ENCODE measurements at places on chromosomes 6 and 20. TPM values are rescaled to one million over a fixed set of nuclear protein-coding genes. Genes with fewer than 3 reads are reported as not detected.

DNA sequence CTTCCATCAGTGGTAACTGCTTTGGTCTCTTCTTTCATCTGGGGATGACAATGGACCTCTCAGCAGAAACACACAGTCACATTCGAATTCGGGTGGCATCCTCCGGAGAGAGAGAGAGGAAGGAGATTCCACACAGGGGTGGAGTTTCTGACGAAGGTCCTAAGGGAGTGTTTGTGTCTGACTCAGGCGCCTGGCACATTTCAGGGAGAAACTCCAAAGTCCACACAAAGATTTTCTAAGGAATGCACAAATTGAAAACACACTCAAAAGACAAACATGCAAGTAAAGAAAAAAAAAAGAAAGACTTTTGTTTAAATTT, 6.1 kb downstream of the EDN1 start:
- DNase-seq, result no peak
- no peaks in the 10 kb centered on the region for H3K4me1 ChIP-seq
- no peak overlapping the region for H3K4me3 ChIP-seq
- no peaks in the 10 kb centered on the region for H3K36me3 ChIP-seq
- no peak overlapping the region for H3K27ac ChIP-seq

- H3K4me1 ChIP-seq, result no peaks in the 10 kb centered on the region
- no peak overlapping the region for H3K4me3 ChIP-seq
- peaks cover 8% of the 10 kb centered on the region for H3K36me3 ChIP-seq
These were observed 15.8 kb downstream of the NCOA5 start for GRCh38 chr20:46074006-46074405.

DNA sequence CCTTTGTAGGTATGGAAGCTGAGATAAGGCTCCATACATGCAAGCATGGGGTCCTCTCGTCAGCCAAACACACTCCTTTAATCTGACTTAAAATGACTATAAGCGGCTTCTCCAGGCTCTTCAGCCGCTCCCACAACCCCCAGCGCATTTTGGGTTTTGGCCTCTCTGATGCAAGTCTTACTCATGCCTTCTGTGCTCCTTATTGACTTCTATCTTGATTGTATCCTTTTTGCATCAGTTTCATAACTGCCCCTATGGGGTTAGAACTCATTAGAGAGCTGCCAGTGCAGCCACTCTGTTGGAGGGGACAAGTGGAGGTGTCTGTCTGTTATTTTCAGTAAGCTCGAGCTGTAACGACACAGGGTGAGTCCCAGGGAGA, 70.1 kb upstream of the TAB2 start:
- no peak for DNase-seq
- H3K27ac ChIP-seq, result no peak overlapping the region
- no peaks in the 10 kb centered on the region for H3K36me3 ChIP-seq
- H3K4me1 ChIP-seq, result peaks cover 6% of the 10 kb centered on the region
- no peaks in the 10 kb centered on the region for H3K27me3 ChIP-seq
- H3K4me3 ChIP-seq, result no peak overlapping the region

DNA sequence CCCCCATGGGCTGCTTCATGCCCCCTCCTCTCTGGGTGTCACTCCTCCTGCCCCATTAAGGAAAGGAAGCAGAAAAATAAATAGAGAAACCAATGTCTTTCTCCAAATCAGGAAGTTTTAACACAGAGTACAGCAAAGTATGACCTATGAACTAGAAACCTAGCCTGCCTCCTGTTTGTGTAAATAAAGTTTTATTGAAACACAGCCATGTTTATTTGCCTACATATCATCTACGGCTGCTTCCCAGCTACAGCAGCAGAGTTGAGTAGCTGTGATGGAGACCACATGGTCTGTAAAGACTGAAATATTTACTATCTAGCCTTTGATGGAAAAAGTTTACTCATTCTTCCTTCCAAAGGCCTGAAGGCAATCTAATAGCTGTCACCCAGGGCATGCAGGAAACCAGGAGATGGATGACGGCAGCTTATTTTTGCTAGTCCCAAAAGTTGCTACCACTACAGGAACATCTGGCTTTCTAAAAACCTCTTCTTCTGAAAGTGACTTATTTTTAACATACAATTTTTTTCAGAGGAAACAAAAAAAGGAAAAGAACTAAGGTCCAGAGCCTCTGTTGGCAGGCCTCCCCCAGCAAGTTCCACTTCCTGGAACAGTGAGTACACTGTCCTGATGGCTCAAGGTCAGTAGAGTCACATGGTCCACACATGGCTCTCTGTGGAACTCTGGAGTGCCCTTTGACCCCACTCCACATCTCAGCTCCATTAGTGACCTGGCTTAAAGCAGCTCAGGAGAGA, 287.8 kb downstream of the PTPRT start:
- H3K36me3 ChIP-seq, result no peaks in the 10 kb centered on the region
- H3K4me1 ChIP-seq, result no peaks in the 10 kb centered on the region
- H3K27ac ChIP-seq, result no peak overlapping the region

DNA sequence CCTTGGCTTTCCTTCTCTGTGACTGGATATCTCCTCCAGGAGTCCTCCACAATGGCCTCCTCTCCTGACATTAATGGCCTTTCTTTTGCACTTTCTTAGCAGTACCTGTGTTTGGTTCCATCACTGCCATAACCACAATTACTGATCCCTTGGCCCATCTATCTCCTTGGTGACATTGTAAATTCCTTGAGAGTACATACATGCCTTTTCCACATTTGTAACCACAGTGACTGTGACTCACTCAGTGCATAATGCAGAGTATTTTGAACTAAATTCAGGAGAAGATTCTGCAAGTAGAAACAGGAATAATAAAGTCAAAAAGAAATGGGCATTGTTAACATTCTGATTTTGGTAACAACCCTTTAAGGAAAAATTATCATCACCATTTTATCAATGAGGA, 197.2 kb upstream of the SOX4 start:
- no peak overlapping the region for H3K4me3 ChIP-seq
- H3K27me3 ChIP-seq, result no peaks in the 10 kb centered on the region
- no peaks in the 10 kb centered on the region for H3K4me1 ChIP-seq
- no peak for DNase-seq
- no peak overlapping the region for H3K27ac ChIP-seq

DNA sequence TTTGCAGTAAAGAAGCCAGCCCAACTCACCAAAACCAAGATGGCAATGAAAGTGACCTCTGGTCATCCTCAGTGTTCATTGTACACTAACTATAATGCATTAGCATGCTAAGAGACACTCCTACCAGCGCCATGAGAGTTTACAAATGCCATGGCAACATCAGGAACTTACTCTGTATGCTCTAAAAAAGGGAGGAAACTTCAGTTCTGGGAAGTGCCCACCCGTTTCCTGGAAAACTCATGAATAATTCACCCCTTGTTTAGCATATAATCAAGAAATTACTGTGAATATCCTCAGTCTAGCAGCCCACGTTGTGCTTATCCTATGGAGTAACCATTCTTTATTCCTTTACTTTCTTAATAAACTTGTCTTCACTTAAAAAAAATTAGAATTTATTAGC, 19.4 kb upstream of the TRERF1 start:
- no peak overlapping the region for H3K27ac ChIP-seq
- H3K36me3 ChIP-seq, result no peaks in the 10 kb centered on the region
- DNase-seq, result no peak
- H3K27me3 ChIP-seq, result no peaks in the 10 kb centered on the region
- no peak overlapping the region for H3K4me3 ChIP-seq

GRCh38 chr6:30901436-30901835, 6.6 kb upstream of the GTF2H4 start:
- no peak overlapping the region for H3K4me3 ChIP-seq
- H3K27ac ChIP-seq, result no peak overlapping the region
- no peaks in the 10 kb centered on the region for H3K27me3 ChIP-seq
- DNase-seq, result no peak
- no peaks in the 10 kb centered on the region for H3K36me3 ChIP-seq

DNA sequence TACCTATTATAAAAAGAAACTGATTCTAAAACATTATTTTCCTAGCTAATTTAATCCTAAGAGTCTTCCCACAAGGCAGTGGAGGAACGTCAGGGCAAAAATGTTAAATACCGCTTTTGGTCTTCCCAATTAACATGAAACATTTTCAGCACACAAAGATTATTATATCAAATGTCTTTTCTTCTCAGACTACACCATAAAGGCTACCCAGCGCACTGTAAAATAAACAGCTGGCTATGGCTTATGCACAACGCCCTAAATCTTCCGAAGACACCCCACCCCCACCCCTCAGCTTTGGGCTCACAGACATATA, 1.0 kb downstream of the NUDT3 start:
- peaks cover 16% of the 10 kb centered on the region for H3K4me1 ChIP-seq
- H3K27me3 ChIP-seq, result no peaks in the 10 kb centered on the region
- H3K36me3 ChIP-seq, result no peaks in the 10 kb centered on the region
- peak overlapping the region; percentile 92 for H3K4me3 ChIP-seq
- no peak for DNase-seq

GRCh38 chr20:12893019-12893418, 115.8 kb upstream of the SPTLC3 start:
- no peak overlapping the region for H3K27ac ChIP-seq
- H3K4me1 ChIP-seq, result no peaks in the 10 kb centered on the region
- DNase-seq, result no peak
- H3K27me3 ChIP-seq, result no peaks in the 10 kb centered on the region
- no peak overlapping the region for H3K4me3 ChIP-seq

GRCh38 chr6:27452496-27452897, 20.4 kb downstream of the ZNF184 start:
- no peak overlapping the region for H3K4me3 ChIP-seq
- no peak for DNase-seq
- no peaks in the 10 kb centered on the region for H3K27me3 ChIP-seq
- H3K4me1 ChIP-seq, result no peaks in the 10 kb centered on the region
- no peak overlapping the region for H3K27ac ChIP-seq
- H3K36me3 ChIP-seq, result peaks cover 45% of the 10 kb centered on the region

- DNase-seq, result no peak
- no peak overlapping the region for H3K4me3 ChIP-seq
- H3K4me1 ChIP-seq, result no peaks in the 10 kb centered on the region
- H3K27ac ChIP-seq, result no peak overlapping the region
- no peaks in the 10 kb centered on the region for H3K36me3 ChIP-seq
These were observed 441.5 kb upstream of the FLRT3 start for GRCh38 chr20:14778875-14779274.

GRCh38 chr6:32129297-32130088, 595 bp downstream of the FKBPL start:
- peaks cover 33% of the 10 kb centered on the region for H3K4me1 ChIP-seq
- peaks cover 9% of the 10 kb centered on the region for H3K36me3 ChIP-seq
- H3K27me3 ChIP-seq, result no peaks in the 10 kb centered on the region
- peak overlapping the region; percentile 75 for H3K4me3 ChIP-seq

DNA sequence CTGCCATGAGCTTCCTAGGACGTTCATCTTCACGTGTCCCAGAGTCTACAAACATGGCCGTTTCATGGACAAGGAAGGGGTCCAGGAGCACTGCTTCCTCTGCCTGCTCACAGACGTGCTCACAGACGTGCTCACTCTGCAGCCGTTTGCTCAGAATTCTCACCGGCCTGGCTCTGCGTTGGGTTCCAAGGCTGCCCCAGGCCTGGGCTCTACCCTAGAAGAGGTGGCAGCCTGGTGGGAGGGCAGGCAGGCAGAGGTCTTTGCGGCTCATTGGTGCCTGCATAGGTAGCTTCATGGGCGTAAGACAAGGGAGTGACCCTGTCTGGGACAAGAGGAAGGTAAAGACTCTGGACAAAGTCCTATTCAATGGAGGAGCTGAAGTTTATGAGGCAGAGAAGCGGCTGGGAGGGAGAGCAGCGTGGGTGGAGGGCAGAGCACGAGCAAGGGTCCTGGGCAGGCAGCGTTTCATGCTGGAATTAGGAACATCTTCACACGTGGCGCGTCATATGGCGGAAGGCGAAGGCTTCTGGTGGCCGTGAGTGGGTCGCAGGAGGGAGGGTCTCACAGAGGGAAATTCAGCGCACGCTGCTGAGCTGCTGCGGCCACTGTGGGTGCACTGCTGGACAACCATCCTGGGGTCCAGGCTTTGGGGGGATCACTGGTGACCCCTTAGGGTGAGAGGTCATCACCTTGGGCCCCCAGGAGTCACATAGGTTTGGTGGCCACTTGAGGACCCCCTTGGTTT, 138.2 kb downstream of the PHACTR3 start:
- H3K36me3 ChIP-seq, result no peaks in the 10 kb centered on the region
- no peak for DNase-seq
- no peaks in the 10 kb centered on the region for H3K27me3 ChIP-seq
- H3K27ac ChIP-seq, result no peak overlapping the region
- no peaks in the 10 kb centered on the region for H3K4me1 ChIP-seq

DNA sequence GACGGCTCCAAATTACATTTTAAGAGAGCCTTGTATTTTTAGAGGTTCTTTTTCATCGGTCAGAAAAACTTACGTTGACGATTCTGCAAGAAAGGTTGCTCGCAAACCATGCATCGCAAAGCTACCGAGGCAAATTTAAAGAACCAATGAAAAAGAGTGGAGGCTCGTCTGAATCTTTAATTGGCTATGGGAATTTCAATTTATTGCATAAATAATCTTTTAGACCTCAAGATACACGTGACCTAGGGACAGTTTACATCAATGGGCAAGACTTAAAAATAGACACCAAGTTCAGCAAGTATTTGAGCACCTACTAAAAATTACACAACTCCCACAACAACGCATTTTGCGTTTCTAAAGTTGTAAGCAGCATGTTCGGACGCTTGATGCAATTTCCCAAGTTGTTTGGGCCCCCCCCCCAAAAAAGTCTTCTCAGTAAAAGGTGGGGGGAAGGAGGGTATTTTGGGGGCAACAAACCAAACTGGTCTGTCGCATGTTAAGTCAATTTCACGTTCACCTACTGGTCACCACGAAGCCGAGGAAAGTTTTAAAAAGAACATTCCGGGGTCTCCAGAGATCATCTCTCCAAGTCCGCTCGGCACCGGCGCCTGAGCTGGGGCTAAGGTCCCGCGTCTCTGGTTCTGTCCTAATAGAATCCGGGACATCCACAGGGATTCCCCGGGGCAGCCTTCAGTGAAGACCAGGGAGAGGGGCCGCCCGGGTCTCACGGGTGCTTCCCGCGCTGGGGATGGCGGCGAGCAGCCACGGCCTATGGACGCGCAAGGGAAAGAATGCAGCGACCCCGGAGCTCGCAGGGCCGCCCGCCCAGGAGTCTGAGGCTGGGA, 851 bp downstream of the SNX5 start:
- H3K4me3 ChIP-seq, result peak overlapping the region; percentile 91
- H3K36me3 ChIP-seq, result no peaks in the 10 kb centered on the region
- no peaks in the 10 kb centered on the region for H3K27me3 ChIP-seq
- H3K4me1 ChIP-seq, result peaks cover 59% of the 10 kb centered on the region
- peak overlapping the region; percentile 96 for H3K27ac ChIP-seq
- DNase-seq, result peak; percentile 10

- H3K4me1 ChIP-seq, result no peaks in the 10 kb centered on the region
- no peaks in the 10 kb centered on the region for H3K27me3 ChIP-seq
- H3K27ac ChIP-seq, result no peak overlapping the region
- no peaks in the 10 kb centered on the region for H3K36me3 ChIP-seq
- H3K4me3 ChIP-seq, result no peak overlapping the region
- no peak for DNase-seq
These were observed 7.3 kb upstream of the PXDC1 start for GRCh38 chr6:3758842-3759144.

The VWA7 gene
- total RNA-seq, result 0.76 TPM

The DLGAP4 gene
- 36.0 TPM for total RNA-seq

The PI3 gene
- not detected for total RNA-seq

The SLC44A4 gene
- total RNA-seq, result not detected

The BTBD3 gene
- total RNA-seq, result 1.6 TPM

The ASIP gene
- total RNA-seq, result not detected

The PSORS1C2 gene
- total RNA-seq, result not detected

The PPP1R11 gene
- total RNA-seq, result 64.0 TPM

The RBM24 gene
- not detected for total RNA-seq
